ENCODE measurements at places on chromosomes 7 and 10.

DNA sequence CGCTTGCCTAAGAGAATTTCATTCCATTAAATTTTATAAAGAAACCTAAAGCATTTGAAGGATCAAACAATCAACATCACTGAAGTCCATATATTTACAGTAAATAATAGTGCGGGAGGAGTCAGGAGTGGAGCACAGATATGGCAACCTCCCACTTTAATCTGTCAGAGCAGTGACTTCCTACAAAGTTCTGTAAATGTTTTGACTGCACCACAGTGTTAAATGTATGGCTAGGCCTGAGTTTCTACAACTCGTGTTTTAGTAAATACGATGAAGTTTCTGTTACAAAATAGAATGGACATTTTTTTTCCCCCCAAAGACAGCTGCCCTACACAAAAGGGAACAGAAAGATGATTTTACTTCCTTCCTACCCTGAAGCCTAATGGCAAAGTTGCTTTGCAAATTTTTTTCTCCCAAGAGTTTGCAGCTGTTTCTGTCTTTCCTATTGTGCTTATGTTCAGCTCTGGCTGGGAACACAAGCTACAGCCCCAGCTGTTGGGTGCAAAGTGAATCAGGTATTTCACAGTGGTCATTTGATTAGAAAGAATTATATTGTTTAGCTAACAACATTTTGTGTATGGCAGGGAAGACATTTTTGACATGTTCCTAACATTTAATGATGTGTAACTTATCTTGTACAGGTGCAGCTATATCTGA lies 62.1 kb downstream of the MET start:
- no peak for DNase-seq

DNA sequence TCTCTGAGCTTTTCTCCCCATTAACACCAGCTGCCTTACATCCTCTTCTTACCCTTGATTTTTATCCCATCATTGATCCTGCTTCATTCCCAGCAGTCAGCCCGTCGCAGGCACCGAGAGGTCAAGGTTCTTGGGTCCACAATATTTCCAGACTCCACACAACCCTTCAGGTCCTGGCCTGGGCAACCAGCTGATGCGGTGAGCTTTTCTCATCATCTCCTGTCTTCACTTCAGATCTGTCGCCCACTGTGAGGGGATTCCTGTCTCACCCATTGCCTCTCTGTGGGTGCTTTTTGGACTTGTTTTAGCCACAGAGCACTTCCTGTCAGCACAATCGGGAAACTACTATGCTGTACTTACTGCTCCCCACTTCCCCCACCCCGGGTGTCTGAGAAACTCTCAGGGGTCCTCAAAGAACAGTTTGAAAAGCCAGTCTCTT lies 8.4 kb upstream of the PVRIG start:
- no peak for DNase-seq

DNA sequence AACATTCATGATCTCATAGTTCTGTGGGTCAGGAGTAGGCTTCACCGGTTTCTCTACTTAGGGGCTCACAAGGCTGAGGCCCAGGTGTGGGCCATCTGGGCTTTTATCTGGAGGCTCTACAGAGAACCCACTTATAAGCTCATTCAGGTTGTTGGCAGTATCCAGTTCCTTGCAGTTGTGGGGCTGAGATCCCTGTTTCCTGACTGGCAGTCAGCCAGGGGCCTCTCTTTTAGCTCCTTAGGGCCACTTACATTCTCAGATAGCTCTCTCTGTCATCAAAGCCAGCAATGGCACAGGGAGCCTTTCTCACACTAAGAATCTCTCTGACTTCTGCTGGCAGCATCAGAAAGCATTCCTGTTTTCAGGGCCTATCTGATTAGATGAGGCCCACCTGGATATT lies 18.2 kb upstream of the HECTD2 start:
- no peak for DNase-seq

- peak; percentile 42 for DNase-seq
Measured at GRCh38 chr7:18515067-18515466, 19.5 kb downstream of the HDAC9 start.

DNA sequence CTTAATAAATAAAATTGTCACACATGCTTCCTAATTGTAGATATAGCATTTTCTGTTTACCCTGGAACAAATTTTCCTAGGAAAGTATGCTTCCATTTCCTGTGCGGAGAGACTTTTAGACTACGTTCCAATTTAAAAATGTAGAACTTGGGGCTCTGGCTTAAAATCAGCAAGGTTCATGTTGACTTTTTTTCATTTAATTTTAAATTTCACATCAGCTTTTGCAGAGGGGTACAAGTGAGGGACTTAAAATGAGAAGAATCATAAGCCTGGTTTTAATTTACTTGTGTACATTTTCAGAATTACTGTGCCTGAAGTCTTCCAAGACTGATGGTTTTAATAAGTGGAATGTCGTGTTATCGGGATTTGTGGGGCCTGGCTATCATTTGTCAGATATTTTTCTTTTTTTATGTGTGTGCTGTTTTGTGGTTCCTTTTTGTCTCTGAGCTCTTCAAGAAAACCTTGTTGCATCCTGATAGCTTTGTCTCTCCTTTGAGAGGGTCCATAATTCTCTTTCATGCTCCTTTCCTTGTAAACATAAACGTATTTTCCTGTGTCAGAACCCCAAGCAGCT lies 8.8 kb upstream of the ATRNL1 start:
- DNase-seq = no peak

DNA sequence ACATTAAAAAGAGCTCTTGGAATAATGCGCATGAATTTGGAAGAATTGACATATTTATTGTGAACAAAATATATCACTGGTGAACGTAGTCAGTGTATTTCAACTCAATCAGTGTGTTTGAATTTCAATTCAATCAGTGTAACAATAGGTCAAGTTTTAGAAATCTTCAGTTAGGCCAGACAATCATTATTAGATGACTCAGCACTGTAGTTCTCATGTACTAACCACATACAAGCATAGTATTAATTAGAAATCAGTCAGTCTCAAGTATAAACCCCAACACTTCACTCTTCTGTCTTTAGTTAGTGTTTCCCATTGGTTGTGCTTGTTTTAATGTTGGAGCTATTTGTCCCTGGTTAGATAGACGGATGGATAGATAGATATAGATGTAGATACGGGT lies 1247.9 kb downstream of the NXPH1 start:
- no peak for DNase-seq

DNA sequence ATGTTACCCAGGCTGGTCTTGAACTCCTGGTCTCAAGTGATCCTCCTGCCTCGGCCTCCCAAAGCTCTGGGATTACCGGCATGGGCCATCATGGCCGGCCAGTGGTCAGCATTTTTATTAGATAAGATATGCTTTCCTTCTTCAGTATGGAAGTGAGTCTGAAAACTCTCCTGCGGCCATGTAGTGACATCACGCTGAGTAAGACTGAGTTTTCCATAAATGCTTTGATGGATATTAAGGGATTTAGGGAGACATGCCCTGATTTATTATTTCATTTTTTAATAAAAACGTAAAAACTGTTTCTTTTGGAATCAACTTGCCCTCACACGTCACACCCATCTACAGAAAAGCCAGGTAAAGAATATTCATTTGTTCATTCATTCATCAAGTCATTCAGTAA lies 48.4 kb downstream of the DYNC1I1 start:
- no peak for DNase-seq

DNA sequence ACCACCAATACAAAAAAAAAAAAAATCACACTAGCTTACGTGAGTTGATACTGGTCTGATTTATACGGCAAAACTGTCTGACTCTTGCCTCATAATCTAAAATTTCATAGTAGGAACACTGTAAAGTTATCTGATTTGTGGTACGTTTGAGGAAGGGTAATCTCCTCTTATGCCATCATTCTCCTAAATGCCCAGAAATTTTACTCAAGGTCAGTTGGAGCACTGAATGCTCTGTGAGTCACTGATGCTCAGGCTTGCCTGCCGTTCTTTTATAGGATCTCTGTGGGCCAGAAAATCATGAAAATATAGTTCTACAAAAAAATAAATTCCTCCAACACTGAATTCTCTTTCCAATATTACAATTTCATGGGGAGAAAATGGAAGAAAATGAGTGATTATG lies 135.7 kb downstream of the PDE1C start:
- DNase-seq = peak; percentile 58

DNA sequence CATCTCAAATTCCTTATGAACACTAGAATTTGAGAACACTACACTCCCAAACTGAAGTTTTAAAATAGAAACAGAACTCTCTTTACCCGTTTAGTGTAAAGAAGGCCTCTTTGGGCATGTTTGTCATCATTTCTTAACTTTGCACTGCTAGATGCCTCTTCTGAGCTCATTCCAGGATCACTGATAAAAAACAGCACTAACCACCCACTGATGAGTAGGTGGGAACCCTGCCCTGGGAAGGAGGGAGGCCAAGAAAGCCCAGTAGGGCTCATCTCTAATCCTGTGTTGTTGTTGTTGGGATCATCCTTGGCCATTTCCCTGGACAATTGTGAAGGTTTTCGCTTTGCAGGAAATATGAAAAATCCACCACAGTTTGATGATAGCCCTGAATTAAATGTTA lies 68.2 kb downstream of the CUBN start:
- peak; percentile 76 for DNase-seq

- DNase-seq = no peak
Measured at GRCh38 chr10:48907730-48908129, 31.9 kb downstream of the LRRC18 start.

GRCh38 chr10:59577984-59578383 lies 131.7 kb downstream of the SLC16A9 start:
- no peak for DNase-seq

- DNase-seq = no peak
Measured at GRCh38 chr10:35933940-35934641, 292.0 kb upstream of the FZD8 start.

DNA sequence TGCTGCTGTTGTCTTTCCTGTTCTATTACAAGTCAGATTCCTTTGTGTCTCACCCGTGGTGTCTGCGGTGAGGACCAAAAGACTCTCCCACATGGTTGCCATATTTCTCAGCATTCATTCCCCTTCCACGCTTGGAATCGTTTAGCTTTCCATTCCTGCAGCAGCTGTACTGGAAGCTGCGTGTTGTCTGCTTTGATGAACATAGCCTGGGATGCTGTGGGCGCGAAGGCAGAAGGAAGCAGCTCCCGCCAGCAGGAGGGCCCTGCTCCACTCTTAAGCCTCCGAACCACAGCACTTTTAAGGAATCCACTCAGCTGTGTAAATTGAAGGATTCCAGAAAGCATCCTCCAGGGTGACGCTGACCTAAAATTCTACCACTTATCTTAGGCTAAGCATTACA lies 303.6 kb upstream of the PITRM1 start:
- DNase-seq = peak; percentile 23

DNA sequence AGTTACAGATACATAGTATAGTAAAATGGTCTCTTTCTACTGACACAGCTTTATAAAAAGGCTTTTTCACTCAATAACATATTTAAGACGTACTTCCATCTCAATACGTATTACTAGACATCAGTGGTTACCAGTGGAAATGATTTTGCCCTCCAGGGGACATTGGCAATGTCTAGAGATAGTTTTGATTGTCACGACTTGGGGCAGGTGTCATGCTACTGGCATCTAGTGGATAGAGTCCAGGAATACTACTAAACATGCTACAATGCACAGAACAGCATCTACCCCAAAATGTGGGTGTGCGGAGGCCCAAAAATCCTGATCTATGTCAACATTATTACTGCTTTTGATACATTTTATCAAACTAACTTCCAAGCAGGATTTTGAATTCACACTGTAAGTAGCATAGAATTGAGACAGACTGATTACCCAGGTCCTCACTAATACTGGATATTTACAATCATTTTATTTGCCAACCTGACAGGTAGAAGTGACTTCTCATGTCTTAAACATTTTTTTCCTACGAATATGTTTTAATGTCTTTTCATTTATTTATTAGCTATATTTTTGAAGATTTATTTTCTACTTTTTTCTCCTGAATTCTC lies 53.8 kb downstream of the HGF start:
- DNase-seq = peak; percentile 43

DNA sequence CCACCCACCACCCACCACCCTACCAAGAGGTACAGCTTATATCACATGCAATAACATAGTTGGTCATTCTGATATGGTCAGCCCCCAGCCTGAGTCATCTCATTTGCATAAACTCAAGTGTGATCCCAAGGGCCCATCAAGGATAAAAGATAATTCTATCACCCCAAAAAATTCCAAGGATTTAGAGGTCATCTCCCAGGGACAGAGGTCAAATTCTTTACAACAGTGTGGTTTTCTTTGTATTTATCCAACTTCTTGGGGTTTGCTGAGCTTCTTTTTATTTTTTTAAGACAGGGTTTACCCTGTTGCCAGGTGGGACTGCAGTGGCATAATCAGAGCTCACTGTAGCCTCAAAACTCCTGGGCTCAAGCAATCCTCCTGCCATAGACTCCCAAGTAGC lies 9.4 kb upstream of the GTPBP10 start:
- DNase-seq = no peak

DNA sequence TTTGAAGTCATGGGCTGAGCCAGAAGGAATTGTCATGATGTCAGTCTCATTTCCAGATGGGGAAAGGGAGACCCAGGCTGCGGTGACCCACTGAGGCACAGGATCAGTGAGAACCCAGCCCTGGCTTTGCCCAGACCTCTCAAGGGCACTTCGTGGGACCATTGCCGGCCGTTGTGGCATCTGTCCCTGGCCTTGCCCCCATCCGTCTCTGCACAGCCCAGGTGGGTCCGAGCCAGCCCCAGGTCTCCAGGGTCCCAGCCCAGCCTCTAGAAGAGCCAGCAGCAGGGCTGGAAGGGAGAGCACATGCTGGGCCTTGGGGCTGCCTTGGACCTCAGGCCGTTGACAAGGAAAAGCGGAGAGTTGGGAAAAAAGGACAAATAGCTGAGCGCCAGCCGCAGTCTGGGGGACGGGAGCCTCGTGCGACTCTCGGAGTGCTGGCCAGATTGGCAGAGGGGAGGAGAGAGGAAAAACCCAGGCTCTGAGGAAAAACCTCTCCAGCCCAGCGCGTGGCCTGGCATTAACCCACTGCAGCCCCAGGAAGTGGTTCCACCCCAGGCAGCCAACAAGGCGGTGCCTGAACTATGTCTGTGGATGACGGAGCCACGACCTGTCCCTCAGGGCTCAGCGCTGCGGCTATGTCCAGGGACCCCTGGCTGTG lies 30.2 kb downstream of the GRIFIN start:
- DNase-seq = peak; percentile 22

GRCh38 chr10:119535305-119535704 lies 7.2 kb downstream of the RGS10 start:
- peak; percentile 29 for DNase-seq

Data from GM23248 (cell line).